ENCODE measurements at places on chromosomes 16 and 17. TPM values are rescaled to one million over a fixed set of nuclear protein-coding genes. Genes with fewer than 3 reads are reported as not detected.
A peak's percentile ranks its signal among the peaks of the same experiment; 100 is the strongest.

DNA sequence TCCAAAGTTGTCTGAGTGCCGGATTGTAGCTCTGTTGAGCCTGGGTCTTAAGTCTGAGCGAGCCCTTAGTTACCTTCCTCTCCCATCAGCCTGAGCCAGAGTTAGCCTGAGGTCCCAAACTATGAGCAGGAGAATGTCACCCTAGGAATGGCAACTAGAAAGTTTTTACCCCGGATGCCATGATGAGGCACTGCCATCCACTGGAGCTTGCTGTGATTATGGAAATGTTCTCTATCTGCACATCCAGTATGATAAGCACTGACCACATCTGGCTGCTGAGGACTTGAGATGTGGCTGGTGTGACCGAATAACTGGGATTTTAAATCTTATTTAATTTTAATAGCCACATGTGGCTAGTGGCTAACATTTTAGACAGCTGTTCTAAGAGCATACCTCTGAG lies 550.0 kb downstream of the CDH13 start:
- DNase-seq = no peak

GRCh38 chr17:8838551-8839095 lies 28.9 kb downstream of the PIK3R6 start:
- peak; percentile 43 for DNase-seq

GRCh38 chr17:75622076-75622475 lies 11.2 kb upstream of the SMIM5 start:
- DNase-seq = no peak

DNA sequence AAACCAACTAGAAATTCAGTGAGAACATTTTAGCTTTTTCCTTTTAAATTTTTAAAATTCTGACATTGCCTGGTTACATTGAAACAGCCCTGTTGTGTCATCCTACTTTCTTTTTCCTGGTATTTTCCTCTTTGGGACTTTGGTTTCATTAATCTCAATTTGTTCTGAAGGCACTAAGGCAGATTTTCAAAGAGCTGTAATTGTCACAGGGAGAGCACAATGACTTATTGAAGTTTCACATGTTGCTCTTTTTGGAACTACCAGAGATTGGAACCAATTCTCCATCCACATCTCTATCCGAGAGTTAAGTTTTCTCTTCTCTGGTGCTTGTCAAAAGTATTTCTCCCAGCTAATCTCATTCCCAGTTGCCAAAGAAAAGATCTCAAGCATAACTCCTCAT lies 144.7 kb upstream of the TBX2 start:
- no peak for DNase-seq

The PRSS36 gene
- 0.22 TPM for total RNA-seq
